ENCODE measurements at places on chromosomes 7 and 10.

GRCh38 chr7:110454713-110455112 is 636.2 kb upstream of the LRRN3 start:
- no peak for DNase-seq

GRCh38 chr7:142740786-142741185 is 8.5 kb upstream of the PRSS1 start:
- no peak for DNase-seq

GRCh38 chr10:131997366-131998049 is 15.8 kb upstream of the BNIP3 start:
- no peak for DNase-seq

GRCh38 chr10:73759512-73760115 is 15.4 kb downstream of the SEC24C start:
- DNase-seq: no peak

- DNase-seq: no peak
Observed at GRCh38 chr7:123022576-123022975, 27.1 kb upstream of the TAS2R16 start.

GRCh38 chr7:101357433-101357832 is 5.2 kb upstream of the COL26A1 start:
- no peak for DNase-seq

DNA sequence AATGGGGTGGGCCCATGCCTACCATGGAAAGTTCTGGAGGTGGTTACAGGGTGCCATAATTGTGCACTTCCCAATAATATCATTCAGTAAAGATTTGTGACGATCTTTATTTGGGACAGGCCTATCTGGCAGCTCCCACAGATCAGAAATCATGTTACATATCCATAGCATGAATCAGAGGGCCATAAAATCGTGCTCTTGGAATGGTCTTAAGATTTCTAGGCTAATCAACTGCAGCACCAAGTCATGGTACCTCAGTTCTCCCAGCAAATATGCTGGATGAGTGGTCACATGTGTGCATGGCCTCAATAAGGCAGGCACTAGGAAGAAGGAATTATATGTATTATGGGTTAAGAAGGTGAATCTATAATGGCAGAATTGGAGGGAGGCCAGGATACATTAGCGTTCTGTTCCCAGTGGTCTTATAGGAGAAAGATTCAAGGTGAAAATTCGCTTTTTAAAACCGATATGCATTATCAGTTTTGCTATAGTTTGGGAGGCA is 134.7 kb downstream of the NRP1 start:
- DNase-seq: no peak

- no peak for DNase-seq
Observed at GRCh38 chr10:67676208-67676825, 19.7 kb downstream of the CTNNA3 start.

- no peak for DNase-seq
Observed at GRCh38 chr7:134873253-134873652, 93.8 kb downstream of the CALD1 start.

- no peak for DNase-seq
Observed at GRCh38 chr7:33183504-33183903, 54.1 kb downstream of the BBS9 start.

DNA sequence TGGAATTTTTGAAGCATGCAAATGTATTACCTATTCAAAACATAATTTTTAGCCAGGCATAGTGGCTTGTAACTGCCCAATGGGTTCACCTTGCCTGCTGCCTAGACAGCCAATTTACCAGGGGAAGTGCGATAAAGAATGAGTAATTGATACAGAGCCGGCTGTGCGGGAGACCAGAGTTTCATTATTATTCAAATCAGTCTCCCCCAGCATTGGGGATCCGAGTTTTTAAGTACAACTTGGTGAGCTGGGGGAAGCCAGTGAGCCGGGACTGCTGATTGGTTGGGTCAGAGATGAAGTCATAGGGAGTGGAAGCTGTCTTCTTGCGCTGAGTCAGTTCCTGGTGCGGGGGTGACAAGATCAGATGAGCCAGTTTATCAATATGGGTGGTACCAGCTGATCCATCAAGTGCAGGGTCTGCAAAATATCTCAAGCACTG is 29.1 kb upstream of the NRBF2 start:
- DNase-seq: peak; percentile 75

DNA sequence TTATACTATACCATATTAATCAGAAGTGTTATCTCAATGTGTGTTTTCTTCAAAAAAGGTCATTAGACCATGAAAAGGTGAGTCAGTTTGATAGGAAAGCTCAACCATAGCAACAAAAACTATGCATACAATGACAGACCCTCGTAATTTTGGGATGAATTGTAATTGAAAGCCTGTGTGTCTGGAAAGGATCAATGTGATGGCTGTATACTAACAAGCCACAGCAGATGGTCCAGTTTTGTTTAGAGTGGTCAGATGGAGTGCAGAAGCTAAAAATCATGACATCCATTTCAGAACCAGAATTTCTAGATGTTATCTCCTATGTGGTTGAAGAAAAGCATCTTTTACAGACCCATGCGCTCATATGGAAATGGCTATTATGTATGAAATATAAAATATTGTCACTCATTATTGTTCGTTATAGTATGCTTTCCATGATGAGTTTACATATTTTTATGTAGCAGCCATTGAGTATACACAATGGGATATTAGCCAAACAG is 88.3 kb upstream of the CNTNAP2 start:
- no peak for DNase-seq

DNA sequence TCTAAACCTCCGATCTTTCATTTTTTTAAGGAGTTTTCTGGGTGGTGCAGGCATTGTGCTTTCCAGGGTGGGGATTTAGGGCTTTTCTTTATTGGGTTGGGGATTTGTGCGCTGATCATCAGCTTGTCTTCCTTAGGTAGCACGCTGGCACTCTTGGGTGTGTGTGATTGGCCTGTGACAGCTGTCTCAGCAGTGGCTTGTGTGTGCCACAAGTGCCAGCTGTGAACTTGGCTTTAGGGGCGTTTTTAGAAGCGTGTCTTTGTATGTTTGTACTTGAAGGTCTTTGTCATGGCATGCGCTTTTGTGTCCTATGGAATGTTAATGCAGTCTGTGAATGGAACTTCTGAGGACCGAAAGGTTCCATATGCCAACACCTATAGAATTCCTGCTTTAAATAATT is 788 bp downstream of the AKAP9 start:
- peak; percentile 23 for DNase-seq

DNA sequence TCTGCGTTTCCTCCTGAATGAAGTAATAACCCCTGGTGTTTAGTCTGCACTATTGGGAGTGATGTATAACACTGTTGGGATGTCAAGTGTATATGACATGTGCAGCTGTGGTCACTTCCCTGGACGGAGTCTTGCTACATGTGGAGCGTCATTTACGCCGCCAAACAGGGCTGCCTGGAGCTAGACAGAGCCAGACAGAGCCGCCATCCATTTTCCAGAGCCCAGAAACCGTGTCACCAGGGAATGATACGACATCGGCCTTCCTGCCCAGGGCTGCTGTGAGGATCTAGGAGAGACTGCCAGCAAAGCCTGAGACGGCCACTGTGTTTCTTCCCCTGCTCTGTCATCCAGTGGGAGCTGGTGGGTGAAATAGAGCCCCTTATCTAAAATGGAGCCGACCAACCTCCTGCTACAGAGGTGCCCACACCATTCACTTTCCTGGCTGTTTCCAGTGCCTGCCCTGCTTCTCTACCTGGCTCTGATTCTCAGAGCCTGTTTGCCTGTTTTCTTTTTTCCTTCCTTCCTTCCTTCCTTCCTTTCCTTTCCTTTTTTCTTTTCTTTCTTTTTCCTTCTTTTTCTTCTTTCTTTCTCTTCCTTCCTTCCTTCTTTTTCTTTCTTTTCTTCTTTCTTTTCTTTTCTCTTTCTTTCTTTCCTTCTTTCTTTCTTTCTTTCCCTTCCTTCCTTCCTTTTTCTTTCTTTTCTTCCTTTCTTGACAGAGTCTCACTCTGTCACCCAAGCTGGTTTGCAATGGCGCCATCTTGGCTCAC is 13.3 kb upstream of the FGFR2 start:
- DNase-seq: no peak

GRCh38 chr10:47370878-47371277 is 13.2 kb downstream of the ZNF488 start:
- DNase-seq: no peak

DNA sequence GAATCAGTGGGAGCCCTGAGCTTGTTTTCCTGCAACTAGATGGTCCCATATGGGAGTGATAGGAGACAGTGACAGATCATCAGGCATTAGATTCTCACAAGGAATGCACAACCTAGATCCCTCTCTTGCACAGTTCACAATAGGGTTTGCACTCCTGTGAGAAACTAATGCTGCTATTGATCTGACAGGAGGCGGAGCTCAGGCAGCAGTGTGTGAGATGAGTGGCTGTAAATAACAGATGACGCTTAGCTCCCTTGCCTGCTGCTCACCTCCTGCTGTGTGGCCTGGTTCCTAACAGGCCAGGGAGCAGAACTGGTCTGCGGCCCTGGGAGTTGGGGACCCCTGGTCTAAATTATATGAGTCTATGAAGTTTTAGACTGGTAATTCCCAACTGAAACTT is 3.9 kb downstream of the MIOS start:
- no peak for DNase-seq

GRCh38 chr10:15053061-15053460 is 9.3 kb downstream of the OLAH start:
- DNase-seq: no peak

GRCh38 chr10:22002591-22003176 is 846 bp downstream of the DNAJC1 start:
- peak; percentile 24 for DNase-seq

GRCh38 chr10:46226900-46227558 is 59.8 kb upstream of the ANTXRL start:
- DNase-seq: no peak

DNA sequence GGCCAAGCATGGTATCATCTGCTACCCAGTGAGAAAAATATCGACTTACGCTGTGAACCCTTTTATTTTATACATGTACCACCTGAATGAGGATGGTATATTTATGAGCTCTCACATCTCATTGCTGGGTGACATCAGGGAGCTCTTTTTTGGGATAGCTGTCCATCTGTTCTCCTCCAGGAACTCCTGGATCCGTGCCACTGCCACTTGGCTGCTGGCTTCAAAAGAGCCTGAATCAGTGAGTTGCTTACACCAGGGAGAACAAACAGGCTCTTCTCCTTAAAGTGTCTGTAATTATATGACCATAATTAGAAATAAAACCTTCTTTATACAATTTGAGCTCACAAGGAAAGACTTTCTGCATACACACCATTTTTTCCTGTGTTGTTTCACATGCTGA is 106.2 kb downstream of the KAT6B start:
- DNase-seq: no peak

DNA sequence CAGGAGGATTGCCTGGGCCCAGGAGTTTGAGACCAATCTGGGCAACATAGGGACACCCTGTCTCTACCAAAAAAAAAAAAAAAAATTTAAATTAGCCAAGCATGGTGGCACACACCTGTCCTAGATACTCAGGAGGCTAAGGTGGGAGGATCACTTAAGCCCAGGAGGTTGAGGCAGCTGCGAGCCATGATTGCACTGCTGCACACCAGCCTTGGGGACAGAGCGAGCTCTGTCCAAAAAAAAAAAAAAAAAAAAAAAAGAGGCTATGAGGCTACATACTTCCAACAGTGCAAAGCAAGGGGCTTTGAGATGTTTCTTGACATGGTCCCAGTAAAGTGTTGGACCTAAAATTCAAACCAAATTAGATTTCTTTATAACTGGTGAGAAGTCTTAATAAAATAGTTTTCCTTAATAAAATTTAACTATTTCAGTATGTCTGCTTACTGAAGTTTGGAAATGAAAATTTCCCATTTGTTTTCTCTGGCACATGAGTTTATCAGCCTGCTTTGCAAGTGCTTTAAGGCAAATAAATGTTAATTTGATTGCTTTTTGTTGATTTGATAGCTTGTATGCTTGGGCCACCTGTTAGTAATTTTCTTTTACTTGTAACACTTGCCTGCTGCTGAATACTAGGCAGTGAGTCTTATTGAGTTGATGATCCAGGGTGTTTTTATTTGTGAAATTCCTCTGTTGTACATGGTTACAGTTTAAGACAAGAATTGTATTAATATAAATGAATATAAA is 16.1 kb downstream of the CALU start:
- no peak for DNase-seq

DNA sequence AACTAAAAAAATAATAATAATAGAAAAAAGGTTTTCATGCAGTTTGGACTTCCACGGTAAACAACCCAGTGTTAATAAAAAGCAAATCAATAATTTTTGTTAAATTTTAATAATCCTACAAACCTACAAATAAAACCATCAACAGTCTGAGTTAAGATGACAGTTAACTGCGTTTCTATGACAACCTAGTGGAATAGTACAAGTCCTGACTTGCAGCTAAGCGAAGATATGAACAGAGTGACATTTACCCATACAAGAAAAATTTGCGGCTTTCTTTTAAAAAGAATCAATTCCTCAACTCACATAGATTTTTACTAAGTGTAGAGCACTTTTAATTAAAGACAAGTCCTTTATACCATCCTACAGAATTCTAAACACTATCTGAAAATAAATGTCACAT is 35.6 kb downstream of the VPS41 start:
- no peak for DNase-seq

GRCh38 chr10:127534074-127534473 is 15.0 kb upstream of the NPS start:
- no peak for DNase-seq

GRCh38 chr10:66049335-66049734 is 876.5 kb upstream of the LRRTM3 start:
- DNase-seq: no peak

GRCh38 chr7:117014099-117014656 is 60.9 kb downstream of the ST7 start:
- no peak for DNase-seq

- no peak for DNase-seq
Observed at GRCh38 chr10:37222046-37222445, 96.6 kb downstream of the ANKRD30A start.

DNA sequence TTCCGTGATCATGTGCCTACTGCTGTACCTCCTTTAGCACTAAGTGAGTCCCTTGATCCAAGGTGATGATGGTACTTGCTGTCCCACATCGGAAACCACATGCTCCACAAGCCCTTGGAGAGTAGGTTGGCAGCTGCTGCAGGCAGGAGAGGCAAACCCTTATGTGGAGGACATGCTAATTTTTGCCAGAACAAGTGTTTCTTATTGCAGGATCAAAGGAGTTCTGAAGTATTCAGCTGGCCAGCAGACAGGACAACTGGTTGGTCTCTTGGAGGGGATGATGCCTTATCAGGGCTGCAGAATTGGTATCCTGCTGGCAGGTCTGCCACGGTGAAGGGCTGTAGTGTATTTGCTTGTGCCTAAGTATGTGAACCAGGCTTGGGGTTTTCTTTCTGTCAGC is 36.8 kb downstream of the NACAD start:
- DNase-seq: no peak

GRCh38 chr7:24378871-24379616 is 95.1 kb downstream of the NPY start:
- peak; percentile 97 for DNase-seq
